ENCODE measurements at places on chromosomes 6 and 20.

DNA sequence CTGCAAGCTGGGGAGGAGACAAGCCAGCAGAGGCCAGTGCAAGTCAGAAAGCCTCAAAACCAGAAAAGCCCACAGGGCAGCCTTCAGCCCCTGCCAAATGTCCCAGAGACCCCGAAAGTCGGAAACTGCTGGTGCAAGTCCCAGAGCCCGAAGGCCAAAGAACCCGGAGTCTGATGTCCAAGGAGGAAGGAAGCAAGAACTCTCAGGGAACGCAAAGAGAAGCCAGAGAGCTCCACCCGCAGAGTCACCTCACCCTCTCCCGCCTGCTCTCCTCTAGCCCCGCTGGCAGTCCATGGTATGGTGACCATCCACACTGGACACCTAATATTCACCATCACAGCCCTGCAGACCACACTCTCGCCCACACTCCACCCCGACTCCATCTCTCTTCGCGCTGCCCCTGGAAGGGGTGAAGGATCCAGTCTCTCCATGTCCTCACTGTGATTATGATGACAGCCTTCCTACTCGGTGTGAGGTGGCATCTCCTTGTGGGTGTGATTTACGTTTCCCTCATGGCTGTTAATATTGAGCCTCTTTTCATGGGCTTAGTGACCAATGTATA, 10.6 kb downstream of the ULBP3 start:
- no peak for DNase-seq

DNA sequence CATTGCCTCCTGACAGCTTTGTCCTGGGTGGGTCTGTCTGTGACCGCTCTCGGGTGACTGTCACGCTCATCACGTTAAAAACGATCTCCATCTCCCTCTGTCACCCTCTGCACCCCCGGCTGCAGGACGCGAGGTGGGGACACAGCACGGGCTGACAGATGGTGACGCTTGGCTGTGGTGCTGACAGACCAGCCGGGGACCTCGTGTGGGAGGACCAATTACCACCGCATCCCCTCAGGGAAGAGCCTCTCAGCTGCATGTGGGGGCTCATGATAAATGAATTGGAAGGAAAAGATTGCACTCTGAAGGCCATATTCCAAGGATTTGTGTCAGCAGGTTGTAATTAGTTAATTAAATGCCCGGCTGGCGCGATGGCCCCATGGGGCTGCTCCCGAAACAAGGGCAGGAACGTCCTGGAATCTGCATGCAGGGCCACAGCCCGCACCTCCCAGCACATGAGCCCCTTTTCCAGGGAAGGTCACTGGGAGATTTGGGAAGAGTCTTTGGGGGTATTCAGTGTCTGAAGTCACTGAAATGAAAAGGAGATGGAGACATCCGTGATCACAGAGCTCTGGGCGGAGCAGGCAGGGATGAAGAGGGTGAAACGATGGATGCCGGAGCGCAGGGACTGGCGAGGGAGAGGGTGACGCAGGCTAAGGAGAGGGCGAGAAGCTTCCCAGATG, 87.1 kb downstream of the ERMARD start:
- DNase-seq: no peak

DNA sequence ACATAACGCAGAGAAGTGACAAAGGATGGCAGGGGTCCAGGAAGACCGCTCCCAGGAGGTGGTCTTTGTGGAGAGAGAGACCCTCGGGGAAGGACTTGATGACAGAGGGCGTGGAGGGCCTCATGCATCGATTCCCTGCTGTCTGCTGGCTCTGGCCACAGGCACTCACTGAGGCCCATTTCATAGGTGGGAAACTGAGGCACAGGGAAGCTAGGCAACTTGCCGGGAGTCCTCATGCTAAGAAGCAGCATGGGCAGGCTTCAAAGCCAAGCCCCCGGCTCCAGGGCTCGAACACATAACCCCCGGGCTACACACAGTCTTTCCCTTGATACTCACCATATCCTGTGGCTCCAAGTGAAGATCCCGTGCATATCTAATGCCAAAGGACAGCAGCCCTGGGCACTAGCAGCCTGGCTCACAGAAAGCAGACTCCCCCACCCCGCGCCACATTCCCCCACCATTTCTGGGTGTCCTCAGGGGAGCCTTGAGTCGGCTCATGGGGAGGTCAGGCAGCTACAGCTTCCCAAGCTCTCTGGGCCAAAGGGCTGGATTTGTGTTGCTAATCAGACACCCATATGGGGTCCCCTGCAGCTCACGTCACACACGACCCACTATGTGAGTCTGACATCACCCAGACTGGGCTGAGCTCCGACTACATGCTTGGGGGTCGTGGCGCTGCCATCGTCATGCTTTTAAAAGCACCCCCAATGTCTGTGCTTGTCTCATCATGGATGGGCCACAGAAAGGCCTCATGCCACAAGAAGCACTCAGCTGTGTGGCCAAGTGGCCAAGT, 130.9 kb upstream of the PMEPA1 start:
- no peak for DNase-seq

GRCh38 chr6:71179249-71179885, 109.2 kb upstream of the OGFRL1 start:
- DNase-seq: no peak

DNA sequence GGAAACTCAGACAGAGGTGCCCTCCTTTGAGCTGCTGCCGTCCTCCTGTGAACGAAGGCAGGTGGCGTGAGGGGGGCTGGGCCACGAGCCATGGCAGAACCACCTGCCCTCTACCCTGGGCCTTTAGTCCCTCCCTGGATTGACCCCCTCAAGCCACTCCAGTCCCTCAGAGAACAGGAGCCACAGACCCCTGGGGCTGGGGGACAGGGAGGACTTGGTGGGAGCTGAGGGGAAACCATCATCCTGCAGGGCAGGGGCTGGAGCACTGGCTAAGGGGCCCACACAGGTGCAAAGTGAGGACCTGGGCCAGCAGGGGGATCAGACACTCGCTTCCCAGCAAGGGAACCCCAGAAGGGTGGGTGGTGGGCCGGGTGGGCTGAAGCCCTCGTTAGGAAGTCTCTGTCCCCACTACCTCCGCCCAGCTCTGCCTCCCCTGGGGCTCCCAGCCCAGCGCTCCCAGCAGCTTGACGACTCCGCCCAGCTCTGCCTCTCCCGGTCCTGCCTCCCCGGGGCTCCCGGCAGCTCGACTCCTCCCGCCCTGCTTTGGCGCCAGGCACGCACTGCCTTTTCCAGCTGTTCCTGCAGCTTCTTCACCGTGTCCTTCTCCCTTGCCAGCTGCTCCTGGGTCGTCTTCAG, 44.4 kb downstream of the DSTN start:
- no peak for DNase-seq

GRCh38 chr6:72977114-72977513, 248.2 kb downstream of the KHDC1L start:
- DNase-seq: no peak

DNA sequence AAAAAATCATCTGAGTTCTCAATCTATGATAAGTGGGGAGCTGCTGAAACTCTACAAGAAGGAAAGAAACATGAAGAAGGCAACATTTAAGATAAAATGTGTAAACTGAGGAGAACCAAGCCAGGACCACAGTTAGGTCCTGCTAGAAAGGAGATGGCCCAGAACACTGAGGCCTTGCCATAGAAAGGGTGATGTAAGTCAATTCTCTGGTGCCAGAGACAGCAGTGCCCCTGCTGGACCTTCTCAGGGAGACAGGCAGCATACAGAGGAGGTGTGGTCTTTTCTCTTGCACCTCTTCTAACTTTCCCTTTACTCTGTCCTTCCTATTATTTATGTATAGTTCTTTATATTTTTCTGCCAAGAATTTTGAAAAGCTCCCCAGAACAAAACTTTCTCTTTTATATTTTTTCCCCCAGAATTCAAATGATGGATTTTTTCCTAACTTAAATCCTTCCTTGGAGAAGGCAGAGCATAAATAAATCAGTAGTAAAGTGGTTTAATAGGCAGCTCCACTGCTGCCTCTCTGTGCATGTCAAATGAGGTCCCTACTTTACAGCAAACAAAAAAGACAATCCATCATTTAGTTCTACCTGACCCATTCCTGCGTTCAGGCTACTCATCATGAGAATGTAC, 9.0 kb downstream of the UQCC2 start:
- no peak for DNase-seq

- peak; percentile 28 for DNase-seq
Observed at GRCh38 chr6:111011360-111012142, 29.7 kb downstream of the RPF2 start.

- no peak for DNase-seq
Observed at GRCh38 chr20:59082981-59083380, 40.4 kb upstream of the PRELID3B start.

- no peak for DNase-seq
Observed at GRCh38 chr6:168127384-168127868, 48.4 kb upstream of the FRMD1 start.

GRCh38 chr6:128074567-128074966, 173.7 kb upstream of the THEMIS start:
- DNase-seq: no peak

DNA sequence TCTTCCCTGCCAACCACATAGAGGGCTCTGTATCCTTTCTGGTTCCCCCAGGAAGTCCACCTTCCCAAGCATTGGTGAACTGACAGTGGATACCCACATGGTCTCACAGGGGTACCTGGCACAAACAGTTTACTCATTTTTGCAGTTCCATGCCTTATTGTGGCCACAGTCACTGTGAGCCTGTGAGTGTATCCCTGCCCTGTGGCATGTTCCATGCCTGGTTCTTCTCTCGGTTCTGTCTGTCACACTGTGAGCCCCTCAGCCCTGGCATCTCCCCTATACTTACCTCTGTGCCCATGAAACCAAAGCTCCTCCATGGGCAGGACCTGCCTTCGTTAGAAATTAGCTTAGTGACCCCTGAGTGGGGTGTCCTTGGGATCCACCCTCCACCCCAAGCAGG, 107.8 kb downstream of the TOX2 start:
- no peak for DNase-seq

DNA sequence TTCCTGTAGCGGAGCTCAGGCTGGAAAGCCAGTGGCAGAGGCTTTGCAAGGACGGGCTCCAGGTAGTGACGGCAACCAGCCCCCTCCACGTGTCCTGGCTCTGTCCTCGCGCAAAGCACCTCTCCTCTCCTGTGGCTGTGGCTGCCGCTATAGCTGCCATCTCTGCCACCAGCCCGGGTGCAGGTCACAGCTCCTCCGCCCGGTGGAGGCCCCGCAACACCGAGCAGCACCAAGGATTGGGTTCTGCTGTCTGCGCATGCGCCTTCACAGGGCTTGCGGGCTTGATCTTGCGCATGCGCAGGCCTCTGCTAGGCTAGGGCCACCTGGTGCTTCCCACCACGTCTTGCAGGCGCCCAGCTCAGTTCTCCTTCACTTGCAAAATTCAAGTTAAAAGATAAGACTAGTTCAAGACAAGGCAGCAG, 625.4 kb downstream of the QKI start:
- DNase-seq: peak; percentile 10

DNA sequence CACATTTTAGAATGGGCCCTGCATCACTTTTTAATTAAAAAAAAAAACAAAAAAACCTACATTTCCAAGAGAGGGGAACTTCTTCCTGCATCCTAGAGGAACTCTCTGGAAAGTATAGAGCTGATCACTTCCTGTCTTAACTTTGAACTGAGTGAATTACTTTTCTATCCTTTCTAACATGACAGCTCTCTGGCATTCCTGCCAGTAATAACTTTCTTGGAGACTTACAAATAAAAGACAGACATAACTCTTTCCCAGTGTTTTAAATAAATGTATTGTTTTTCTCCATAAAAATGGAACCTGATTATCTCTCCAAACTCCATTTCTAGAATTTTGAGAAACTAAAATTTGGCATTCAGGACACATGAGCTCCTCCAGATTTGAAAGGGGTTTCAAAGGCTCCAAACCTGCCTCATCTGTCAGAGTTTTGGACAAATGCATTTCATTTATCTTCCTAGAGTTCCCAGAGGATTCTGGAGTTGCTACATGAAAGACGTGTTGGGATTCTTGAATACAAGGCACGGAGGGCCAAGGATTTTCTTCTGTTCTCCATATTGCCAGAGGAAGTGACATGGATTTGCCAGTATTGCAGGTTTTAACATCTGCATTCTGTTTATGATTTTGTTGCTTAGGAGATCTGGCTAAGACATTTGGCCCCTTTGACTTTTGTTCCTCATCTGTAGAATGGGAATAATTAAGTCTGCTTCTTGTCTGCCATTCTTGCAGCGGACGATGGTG, 2.0 kb upstream of the SMOC2 start:
- DNase-seq: no peak

- no peak for DNase-seq
Observed at GRCh38 chr6:5541751-5542432, 280.6 kb downstream of the FARS2 start.

DNA sequence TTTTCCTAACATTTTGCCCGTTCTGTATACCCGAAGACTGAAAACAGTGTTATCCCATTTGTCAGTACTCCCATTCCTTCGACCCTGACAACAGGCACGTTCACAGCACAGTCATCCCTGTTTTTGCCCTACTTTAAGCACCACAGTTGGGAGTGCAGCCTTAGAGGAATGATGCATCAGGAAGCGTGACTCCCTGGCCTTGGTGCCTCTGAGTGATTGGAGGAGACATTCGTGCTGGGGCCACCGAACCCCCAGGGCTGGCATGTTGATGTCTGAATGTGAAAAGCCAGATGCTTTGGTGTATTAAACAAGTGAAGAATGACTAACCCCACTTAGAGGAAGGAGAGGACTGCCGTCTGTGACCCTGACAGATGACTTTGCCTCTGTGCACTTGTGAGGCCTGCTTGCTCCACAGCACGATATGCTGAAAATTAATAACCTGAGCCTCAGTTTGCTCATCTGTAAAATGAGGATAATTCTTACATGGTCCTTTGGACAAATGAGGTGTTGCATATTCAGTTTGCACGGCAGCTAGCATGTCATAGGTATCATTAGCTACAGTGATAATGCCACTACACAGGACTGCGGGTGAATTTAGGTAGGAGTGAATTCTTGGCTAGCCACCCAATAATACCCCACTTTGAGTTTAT, 36.0 kb downstream of the STK35 start:
- no peak for DNase-seq

GRCh38 chr20:50169329-50169823, 15.9 kb upstream of the PEDS1 start:
- peak; percentile 71 for DNase-seq

- no peak for DNase-seq
Observed at GRCh38 chr6:22614547-22614946, 45.2 kb downstream of the HDGFL1 start.

DNA sequence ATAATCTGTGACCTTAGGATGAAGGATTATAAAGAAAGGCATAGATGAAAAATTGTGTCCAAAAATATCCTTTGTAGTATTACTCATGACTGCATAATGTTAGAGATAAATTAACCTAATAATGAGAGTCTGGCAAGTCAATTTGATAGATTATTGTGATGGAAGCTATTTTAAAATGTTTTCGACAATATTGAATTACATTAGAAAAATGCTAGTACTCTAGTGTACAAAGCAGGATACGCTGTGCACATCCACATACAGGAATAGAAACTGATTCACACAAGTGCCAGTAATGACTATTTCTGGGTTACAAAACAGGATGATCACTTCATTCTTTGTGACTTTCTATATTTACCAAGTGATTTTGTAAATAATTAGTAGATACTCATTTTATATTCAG, 3.3 kb downstream of the SLC17A2 start:
- no peak for DNase-seq

DNA sequence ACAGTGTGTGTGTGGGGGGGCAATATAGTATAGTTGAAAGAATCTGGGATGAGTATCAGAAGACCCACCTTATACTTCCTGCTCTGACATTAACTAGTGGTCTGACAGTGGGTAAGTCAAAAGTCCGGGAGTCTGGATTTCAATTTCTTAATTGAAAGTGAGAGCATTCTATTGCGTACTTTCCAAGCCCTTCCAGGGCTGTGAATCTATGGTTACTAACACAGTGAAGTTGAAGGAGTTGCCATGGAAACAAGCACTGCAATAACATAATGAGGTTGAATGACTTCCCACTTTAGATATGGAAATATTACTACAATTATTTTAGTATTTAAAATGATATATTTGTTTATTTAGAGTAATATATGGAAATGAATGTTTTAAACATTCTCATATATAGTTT, 80.2 kb downstream of the MLIP start:
- no peak for DNase-seq

Measured in T-helper 1 cell (primary cell).